ENCODE measurements at places on chromosomes 4 and X.

DNA sequence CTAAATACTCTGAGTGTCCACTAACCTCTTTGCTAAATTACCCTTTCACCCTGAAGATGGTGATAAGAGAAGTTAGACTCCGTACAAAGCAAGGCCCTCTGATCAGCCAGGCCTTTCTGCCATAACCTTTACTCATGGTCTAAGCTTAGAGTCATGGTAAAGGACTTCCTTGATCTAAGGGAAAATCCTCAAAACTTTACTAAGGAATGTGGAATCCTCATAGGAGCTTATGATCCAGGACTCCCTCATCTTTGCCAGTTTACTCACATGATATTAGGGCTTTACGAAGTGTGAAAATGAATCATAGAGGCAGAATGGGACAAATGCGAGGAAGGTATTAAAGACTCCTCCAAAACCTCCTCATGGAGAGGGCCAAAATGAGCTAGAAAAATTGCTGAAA is 7.9 kb upstream of the FAM13A start:
- DNase-seq = no peak

- no peak for DNase-seq
Measured at GRCh38 chr4:2288051-2288541, 26.2 kb upstream of the MXD4 start.

GRCh38 chr4:109979920-109980717 is 67.4 kb downstream of the EGF start:
- DNase-seq = no peak

- no peak for DNase-seq
Measured at GRCh38 chr4:185346975-185347601, 48.6 kb downstream of the LRP2BP start.

GRCh38 chr4:48858130-48858529 is 27.2 kb downstream of the OCIAD1 start:
- DNase-seq = no peak

Data from activated CD4-positive, CD25-positive, alpha-beta regulatory T cell (primary cell).